NCI-H1048 (cell line): ENCODE measurements at places on chromosomes 16 and 17.

- no peak for DNase-seq
Observed at GRCh38 chr17:37823996-37824395, 79.1 kb upstream of the HNF1B start.

GRCh38 chr16:65675161-65675560 is 553.3 kb upstream of the CDH11 start:
- no peak for DNase-seq

DNA sequence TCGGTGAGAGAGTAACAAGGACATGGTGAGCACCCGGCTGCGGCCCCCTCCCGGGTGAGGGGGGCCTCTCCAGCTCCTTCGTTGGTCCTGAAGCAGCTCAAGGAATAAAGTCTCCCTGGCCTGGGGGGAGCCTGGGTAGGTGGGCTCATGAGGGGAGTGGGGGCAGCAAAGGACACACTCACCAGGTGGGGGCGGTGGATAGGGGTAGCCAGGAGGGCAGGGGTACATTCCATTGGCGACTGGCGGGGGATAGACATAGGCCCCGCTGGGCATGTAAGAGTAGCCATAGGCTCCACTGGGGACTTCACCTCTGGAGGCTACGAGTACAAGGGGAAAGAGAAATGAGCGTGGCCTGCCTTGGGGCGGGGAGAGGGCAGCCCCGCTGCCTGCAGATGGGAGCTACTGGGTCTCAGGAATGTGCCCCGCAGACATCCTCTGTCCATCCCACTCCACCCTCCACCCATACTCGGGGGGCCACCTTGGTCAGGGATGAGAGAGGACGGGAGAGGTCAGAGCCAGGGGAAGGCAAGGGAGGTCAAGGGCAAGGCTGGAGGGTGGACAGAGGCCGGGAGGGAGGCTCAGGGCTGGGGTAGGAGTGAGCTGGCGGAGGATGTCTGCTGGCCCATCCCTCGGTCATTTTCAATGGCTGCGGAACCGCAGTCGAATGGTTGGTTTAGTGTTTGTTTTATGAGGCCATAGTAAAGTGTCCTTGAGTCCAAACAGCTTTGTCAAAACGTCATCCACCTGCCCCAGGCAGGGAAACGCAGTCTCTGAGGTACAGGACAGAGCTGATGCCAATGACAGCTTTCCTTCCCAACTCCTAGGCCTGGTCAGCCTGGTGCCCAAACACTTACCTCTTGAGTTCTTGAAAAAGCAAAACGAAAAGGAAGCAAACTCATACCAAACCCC is 3.7 kb upstream of the UNC13D start:
- DNase-seq = no peak

GRCh38 chr16:76527244-76527643 is 250.0 kb downstream of the CNTNAP4 start:
- DNase-seq = no peak

DNA sequence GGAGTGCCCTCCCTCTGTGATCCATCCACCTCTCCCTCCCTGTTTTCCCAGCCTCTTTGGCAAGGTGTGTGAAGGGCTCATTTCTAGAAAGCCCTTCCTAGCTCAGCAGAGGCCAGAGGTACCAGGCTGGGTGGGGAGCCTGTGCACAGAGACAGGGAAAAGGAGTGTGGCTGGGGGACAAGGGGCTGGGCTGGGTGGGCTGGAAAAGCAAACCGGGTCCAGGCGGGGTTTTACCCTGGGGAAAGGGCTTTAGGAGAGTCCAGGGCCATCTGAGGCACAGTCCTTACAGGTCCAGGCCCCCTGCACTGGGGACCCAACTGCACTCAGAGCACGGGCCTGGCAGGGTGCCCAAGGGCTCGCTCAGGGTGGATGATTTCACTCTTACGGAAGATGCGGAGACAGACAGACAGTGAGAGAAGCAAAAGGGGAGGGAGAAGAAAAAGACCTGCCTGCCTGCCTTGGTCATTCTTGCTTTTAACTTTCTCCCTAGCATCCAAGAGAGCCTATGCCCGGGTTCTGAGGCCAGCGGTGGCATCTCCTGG is 7.0 kb downstream of the CRHR1 start:
- no peak for DNase-seq

DNA sequence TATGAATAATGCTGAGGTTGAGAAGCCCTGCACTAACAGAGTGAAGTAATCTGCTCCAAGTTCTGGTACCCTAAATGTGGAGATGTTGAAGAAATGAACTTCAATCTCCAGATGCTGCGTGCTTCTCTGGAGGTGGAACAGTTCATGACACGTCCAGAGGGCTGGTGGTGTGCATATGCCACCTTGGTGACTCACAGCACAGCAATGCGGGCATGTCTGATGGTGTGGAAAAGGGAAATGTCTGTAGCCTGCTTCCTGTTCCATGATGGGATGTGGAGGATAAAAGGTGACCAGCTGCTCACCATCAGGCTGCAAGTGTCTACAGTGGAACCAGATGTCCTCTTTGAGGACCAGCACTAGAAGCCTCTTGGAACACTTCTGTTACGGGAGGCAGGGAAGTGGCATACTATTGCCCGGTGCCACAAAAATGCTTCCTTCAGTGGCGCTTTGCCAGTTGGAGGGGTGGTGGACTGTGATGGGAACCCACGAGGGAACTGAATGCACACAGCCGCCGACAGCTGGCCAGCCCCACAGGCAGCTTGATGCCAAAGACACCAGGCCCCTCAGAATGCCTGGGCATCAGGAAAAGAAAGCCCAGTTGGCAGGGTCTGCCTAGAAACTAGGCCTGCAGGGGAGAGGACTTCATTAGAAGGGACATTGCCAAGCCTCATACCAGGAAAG is 19.9 kb downstream of the SNX11 start:
- DNase-seq = no peak

GRCh38 chr17:73281928-73282327 is 20.2 kb upstream of the CPSF4L start:
- DNase-seq = no peak
